ENCODE measurements at places on chromosomes 11 and 22.
A peak's percentile ranks its signal among the peaks of the same experiment; 100 is the strongest.

- ATAC-seq, result no peak
These were observed 32.5 kb upstream of the CFAP300 start for GRCh38 chr11:102014756-102015155.

DNA sequence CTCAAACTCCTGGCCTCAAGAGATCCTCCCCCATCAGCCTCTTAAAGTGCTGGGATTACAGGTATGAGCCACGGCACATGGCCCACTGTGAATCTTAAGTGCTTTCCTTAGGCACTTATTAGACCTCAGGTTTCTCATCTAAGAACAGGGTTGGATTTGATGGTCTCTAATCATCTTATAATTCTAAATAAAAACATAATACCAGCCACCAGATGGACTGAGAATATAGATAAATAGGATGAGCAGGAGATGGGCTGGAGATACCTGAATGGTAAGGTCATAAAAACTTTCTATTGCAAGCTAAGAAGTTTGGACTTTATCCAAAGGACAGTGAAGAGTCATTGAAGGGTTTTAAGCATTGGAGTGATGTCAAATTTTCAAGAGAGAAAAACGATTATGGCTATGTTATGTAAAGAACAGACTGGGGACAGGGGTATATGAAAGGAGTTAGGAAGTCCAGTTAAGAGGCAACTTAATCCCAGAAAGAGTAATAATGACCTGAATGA is 85.2 kb downstream of the RELT start:
- ATAC-seq, result peak; percentile 19

DNA sequence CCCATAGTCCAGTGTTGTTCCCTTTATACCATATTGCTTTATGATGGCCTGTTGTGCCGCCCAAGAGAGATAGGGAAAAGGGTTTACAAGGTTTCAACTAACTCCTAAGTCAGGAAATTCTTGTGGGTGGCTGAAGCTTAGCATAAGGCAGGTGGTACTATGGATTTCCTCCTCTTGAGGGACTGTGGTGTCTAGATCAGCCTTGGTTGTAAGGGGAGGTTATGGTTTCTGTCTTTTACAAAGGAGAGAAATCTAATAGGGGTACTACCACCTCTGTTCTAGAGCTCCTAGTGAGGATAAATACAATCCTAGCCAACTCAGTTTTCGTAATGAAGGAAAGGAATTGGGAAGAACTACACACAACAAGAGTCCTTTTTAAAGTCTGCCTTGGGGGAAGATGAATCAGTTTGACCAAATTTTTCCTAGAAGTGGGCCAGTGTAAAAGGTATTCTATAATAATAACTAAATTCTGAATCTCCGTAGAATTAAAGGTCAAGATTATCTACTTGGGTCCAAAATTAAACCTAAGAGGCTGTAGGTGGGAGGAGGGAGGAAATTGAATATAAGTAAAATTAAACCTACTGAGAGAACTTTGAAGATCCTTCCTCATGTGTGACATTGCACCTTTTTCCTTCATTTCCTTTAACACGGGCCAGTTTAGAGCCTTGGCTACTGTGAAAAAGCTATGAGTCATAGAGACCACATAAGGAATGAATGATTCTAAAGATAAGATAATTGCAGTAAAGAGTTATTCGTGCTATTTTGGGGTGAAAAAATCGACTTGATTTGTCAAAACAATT is 17.2 kb downstream of the DLAT start:
- peak; percentile 65 for ATAC-seq

DNA sequence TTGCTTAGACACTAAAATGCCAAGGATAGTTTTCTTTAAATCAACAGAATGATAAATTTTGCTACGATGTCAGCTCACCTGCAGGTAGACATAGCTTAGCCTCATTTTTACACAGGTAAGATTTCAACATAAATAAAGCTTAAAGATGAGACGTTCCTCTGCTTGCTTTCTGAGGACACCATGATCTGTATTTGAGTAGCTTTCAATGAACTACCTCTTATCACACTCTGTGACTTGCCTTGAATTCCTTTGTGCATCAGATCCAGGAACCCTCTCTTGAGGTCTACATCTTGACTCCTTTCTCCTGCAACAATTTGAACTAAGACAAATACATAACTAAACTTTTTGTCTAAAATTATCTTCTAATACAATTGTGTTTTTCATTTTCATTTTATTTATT is 26.1 kb upstream of the OR8I2 start:
- no peak for ATAC-seq

- ATAC-seq, result no peak
These were observed 158.9 kb upstream of the MTNR1B start for GRCh38 chr11:92810423-92811064.

- no peak for ATAC-seq
These were observed 18.4 kb downstream of the OR2AT4 start for GRCh38 chr11:75078233-75078632.

- ATAC-seq, result peak; percentile 65
These were observed 24.1 kb upstream of the GRAMD4 start for GRCh38 chr22:46596032-46596441.

GRCh38 chr11:60852117-60852981 is 3.4 kb downstream of the PTGDR2 start:
- ATAC-seq, result no peak

- ATAC-seq, result no peak
These were observed 10.1 kb upstream of the FADS3 start for GRCh38 chr11:61901397-61901796.

- peak; percentile 47 for ATAC-seq
These were observed 52.2 kb upstream of the HMGXB4 start for GRCh38 chr22:35204807-35205775.

DNA sequence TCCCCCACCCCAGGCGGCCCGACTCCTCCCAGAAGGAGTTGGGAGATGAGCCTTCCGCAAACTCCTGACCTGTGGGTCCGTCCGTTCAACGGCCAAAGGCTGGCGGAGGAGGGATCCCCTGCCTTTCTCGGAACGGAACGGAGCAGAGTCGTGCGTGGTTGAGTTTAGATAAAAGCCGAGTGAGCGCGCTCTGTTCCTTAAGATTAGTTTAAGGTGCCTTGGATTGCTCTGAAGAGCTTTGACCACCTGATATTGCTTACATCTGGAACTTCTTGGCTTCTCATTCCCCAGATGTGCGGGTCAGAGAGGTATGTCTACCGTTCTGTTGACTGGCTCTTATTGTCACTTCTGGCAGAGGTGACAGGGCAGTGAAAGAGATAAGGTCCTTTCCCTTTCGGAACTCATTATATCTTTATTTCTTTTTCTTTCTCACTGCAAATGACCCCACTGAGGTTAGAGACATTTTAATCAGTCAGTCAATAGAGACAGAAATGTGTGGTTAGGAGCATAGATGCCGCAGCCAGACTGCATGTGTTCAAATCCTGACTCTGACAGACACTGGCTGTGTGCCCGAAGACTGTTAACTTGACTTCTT is at the start of gene TRIM6:
Gene TRIM6, plus strand, starts transcription at position 31 of the 595 bp plus-strand sequence. Its CDS starts 261 bp downstream, at position 292.
- ATAC-seq, result no peak

DNA sequence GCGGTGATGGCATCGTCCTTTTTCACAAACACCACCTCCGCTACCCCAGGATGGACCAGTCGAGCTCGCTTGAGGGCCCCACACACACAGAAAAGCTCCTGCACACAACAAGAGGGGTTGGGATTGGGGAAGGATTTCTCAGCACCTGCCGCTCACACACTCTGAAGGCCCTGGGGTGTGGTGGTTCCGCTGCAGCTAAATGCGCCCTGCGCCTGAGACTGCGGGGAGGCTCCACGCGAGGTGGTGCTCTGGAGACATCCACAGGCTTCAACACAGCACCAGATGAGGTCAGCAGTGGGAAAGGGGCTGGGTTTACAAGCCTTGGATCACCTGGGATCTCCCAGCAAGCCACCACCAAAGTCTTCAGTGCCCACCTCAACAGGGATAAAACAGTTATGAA is 22.7 kb downstream of the POLDIP3 start:
- no peak for ATAC-seq

DNA sequence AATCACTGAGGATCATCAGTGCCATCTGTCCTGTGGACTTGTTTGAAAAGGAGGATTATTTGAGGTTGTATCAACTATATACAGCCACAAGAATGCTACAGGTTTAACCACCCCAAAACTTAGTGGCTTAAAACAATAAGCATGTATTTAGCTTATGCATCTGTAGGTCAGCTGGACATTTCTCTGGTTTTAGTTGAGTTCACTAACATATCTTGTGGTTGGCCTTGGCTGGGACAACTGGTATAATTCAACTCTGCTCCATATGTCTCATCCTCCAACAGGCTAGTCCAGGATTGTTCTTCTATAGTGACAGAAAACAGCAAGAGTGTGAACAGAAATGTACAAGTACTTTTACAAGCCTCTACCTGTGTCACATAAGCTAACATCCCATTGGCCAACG is 49.9 kb upstream of the SOX6 start:
- ATAC-seq, result no peak

GRCh38 chr22:35462498-35463230 is 62.7 kb downstream of the MCM5 start:
- no peak for ATAC-seq

DNA sequence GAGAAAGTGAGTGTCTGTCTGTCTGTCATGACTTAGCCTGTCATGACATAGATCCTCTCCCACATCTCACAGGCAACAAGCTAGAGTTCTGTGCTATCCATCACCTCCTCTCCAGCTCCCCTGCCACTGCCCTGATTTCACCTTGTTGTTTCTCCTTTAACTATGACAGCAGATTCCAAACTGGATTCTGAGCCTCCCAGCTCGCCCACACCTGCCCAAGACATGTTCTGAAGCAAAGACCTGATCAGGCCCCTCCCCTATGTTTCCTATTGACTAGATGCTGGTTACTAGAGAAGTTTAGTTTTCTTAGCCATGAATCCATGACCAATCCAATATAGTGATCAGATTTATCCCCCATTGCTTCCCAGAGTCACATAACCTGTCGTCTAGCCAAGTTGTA is 15.4 kb downstream of the PRSS23 start:
- ATAC-seq, result no peak

GRCh38 chr11:42023267-42023666 is 563.8 kb upstream of the LRRC4C start:
- ATAC-seq, result no peak
